Large intestine (tissue), 12 donors: ENCODE measurements at places on chromosomes 11 and 22.

DNA sequence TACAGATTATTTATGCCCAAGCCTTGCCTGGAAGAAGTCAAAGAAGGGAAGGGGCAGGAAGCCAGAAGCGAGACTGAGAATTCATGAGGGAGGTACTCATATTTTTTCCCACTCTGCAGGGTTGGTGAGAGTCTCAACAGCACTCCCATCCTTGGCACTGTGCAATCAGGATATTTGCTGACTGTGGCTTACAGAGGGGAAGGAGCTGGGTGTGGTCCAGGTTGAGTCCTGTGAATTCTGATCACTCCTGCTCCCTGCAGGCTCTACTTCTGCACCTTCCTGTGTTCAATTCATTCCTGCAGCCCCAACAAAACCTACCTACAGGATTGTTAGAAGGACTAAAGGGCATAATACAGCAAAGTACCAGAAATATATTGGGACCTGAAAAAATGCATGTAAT is 530.5 kb downstream of the INSC start:
- no peak for DNase-seq

DNA sequence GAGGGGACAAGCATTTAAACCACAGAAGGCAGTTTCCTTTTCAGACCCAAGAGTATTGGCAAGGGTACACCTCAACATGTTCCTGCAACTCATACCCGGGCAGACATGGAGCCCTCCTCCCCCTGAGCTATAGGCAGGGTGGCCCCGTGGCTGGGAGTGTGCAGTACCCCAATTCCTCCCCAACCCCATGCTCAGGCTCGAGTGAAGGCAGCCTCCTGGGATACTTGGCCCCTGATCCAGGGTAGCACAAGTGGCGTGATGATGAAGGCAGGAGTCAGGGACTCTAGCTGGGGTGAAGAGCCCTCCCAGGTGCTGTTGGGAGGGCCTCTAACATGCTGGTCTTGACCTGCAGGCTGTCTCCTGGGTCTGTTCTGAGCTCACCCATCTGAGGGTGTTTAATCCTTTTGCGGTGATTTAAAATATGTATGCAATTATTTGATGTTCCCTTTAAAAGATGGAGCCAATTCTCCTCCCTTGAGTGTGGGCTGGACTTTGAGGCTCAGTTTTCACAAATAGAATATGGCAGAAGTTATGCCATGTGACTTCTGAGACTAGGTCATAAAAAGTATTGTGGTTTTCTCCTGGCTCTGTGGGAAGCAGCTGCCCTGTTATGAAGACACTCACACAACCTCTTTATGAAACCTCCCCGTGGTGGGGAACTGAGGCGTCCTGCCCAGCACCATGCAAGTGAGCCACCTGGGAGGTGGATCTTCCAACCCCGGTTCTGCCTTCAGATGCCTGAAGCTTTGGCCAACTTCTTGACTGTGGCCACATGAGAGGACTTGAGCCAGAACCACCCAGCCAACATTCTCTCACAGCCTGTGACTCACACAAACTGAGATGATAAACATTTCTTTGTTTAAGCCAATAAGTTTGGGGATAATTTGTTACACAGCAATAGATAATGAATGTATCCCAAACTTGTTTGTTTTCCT is 54.7 kb upstream of the NECTIN1 start:
- DNase-seq = no peak

DNA sequence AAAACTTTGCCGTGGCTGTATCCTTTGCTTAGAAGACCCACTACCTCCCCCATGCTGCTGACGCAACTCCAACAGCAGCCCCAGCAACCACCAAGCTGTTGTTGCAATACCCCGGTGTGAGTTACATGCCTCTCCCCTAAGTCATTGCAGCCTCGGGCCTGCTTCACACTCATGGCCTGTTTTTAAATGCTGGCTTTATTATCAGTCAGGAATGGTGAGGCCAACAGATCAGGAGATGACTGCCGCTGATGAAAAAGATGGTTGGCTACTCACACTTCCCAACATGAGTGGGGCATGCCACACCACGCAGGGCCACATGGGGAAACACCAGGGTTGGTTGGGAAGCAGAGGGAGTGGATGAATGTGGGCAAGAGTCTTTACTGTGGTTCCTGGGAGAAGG is 171.5 kb upstream of the SYT13 start:
- no peak for DNase-seq

DNA sequence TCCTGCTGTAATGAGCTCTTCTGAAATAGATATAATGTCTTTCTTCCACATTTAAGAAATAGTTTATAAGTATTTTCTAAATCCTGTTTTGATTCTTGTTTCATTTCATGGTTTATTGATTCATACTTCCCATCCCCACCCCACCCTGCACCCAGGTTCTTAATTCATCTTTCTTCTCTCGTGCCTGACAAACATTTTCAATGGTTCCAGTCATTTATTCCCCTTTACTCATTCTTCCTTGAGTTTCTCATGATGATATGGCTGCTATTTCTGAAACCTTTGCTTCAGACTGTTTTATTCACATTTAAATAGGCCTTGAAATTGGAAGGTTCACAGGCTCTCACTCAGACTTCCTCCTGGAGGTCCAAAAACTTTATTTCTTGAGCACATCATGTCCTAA is 142.9 kb downstream of the SPON1 start:
- DNase-seq = no peak

DNA sequence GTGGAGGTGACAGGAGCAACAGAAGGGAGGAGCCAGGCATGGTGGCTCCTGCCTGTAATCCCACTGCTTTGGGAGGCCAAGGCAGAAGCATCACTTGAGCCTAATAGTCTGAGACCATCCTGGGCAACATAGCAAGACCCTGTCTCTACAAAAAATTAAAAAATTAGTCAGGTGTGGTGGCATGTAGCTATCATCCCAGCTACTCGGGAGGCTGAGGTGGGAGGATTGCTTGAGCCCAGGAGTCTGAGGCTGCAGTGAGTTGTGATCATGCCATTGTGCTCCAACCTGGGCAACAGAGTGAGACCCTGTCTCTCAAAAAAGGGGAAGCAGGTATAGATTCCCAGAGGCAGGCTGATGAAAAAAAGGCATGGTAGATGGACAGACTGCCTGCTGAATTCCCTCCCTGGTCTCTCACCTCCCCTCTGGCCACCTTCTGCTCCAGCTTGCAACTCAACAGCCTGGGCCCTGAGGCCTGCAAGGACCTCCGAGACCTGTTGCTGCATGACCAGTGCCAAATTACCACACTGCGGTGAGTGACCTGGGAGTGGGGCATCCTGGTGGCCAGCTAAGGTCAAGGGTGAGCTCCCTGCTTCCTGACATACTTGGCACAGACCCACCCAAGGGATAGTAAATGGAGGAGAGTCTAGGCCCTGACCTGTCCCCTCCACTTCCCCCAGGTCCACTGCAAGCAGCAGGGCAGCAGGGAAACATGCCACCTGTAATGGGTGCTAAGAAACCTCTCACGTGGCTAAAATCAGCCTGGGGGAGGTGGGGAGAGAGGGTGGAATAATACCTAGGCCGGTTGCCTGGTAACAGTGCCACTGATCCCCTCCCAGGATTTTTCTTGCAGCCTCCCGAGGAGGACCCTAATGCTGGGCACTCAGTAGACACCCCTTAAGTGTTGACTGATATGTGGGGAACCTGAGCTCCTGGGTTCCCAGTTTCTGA is 4.3 kb upstream of the NHERF4 start:
- no peak for DNase-seq
